COLO829 (cell line): ENCODE measurements at places on chromosomes 3 and 15.

DNA sequence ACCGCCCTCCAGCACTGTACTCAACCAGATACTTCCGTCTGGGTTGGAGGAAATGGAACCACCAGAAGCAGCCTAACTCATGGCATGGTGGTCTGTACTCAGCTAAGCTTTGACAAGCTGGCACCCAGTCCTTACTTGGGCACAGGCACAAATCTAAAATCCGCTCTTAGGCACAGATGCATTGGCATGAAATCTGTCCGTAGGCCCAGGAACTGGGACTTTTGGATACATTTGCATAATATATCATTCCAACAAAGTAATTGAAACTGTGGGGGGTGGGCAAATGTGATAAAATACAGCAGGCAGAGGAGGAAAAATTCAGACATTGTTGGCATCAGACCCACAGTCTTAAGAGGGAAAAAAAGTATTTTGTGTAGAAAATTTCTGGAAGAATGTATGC lies 75.4 kb downstream of the C3orf85 start:
- DNase-seq, result no peak

- DNase-seq, result no peak
Measured at GRCh38 chr3:29614954-29615353, 334.1 kb downstream of the RBMS3 start.

GRCh38 chr15:80242802-80243201 lies 9.2 kb downstream of the CTXND1 start:
- DNase-seq, result no peak

DNA sequence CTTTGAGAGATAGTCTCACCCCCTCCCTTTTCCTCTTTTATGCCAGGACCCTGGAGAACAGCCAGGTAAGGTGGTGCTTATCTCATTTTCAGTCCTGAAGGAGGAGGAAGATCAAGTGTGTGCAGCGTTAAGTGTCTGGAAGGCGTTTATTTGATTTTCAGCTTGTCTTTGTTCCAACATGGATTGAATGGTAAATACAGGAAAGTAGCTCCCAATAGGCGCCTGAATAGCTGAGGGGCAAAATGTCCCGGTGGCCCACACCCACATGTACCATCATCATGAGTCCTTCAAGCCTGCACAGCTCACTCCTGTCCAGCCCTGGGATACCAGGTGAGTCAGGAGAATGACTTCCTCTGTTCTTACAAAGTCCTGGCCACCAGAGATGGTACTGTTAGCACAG lies 73.5 kb downstream of the CEMIP start:
- DNase-seq, result no peak

GRCh38 chr3:193572426-193572908 lies 17.8 kb upstream of the ATP13A4 start:
- DNase-seq, result peak; percentile 54

DNA sequence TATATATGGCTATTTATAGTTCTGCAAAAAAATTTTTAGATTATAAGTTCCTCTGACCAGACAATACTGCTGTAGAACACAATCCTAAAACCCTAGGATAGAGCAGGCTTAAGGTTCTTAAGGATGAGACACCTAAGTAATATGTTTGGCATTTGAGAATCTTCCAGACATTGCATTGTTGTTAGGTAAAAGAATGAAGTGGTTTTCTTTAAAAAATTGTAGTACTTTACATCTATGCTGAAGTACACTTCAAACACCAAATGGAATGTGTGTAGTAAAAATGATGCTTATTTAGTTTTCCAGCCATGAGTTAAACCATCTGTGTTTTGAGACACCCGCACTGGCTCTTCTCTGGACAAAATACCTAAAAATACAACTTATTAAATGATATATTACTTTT lies 857.7 kb downstream of the OTOL1 start:
- DNase-seq, result no peak

- DNase-seq, result no peak
Measured at GRCh38 chr15:32864051-32864450, 146.2 kb downstream of the GREM1 start.

DNA sequence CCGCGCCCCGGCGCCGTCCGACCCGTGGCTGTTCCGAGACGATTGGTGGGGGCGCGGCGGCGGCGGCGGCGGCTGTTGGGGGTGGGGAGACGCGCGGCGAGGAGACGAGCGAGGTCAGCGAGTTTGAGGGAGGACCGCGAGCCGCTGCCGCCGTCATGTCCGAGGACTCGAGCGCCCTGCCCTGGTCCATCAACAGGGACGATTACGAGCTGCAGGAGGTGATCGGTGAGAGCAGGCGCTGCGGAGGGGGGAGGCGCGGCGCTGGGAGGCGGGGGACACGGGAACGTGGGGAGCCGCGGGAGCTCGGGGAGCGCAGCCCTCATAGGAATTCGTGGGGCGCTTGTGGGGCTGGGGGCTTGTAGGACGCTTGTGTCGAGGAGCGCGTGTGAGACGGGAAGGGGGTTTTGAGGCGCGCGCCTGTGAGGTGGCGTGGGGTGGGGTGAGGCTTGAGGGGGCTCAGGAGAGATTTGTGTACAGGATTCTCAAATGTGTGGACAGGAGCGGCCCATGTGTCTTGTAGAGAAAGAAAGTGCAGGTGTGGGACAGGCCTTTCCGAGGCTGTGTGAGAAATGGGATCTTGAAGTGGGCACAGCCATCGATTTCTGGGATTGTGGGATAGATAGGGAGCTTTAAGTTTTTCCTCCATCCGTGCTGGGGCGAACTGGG lies 518 bp downstream of the OXSR1 start:
- DNase-seq, result peak; percentile 56

DNA sequence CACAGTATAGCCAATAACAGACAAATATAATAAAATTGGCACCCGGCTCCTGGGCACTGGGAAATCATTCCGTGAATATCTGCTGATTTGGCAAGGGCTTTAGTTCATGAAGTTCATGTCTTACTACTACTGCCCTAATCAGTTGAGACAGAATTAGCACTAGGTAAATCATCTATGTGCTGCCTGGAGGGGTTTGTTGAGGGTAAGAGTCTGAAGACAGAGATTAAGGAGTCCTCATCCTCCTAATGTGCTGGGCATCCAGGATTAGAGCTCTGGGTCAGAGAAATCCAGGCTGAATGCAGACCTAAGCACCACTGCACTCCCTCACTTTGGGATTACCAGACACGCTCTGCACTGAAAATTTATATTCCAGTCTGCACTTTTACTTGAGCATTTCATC lies 2.0 kb downstream of the SAMD7 start:
- no peak for DNase-seq

DNA sequence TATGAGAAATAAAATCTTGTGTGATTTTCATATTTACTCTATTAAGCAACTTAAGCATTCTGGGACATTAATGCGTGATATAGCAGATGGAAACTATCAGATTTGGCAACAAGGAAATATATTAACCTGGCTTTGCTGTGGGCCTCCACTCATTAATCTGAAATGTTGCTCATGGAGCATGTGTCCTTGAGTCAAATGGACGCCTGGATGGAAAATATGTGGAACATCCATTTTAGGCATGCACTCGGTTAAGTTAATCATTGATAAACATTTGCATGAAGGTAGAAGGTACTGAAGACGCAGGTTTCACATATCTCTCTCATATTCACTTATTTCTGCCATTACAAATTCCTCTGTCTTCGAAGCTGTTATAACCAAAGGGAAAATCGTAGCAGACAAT lies 246.1 kb downstream of the NR2F2 start:
- no peak for DNase-seq

DNA sequence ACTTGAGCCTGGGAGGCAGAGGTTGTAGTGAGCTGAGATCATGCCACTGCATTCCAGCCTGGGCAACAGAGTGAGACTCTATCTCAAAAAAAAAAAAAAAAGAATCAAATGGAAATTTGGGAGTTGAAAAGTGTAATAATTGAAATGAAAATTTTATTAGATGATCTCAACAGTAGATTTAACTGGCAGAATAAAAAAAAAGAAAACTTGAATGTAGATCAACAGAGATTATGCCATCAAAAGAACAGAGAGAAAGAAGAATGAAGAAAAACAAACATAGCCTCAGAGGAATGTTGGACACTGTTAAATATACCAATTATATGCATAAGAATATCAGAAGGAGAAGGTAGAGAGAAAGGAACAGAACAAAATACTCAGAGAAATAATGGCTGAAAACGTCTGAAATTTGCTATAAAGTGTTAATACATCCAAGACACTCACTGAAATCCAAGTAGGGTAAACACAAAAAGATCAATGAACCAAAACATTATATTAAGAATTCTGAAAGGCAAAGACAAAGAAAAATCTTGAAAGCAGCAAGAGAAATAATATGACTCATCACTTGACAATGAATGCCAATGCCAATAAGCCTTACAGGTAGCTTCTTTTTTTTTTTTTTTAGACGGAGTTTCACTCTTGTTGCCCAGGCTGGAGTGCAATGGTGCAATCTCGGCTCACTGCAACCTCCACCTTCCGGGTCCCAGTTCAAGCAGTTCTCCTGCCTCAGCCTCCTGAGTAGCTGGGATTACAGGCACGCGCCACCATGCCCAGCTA lies 14.6 kb upstream of the ELP6 start:
- no peak for DNase-seq
